ENCODE measurements at places on chromosomes 11 and 22. TPM values are rescaled to one million over a fixed set of nuclear protein-coding genes. Genes with fewer than 3 reads are reported as not detected.

DNA sequence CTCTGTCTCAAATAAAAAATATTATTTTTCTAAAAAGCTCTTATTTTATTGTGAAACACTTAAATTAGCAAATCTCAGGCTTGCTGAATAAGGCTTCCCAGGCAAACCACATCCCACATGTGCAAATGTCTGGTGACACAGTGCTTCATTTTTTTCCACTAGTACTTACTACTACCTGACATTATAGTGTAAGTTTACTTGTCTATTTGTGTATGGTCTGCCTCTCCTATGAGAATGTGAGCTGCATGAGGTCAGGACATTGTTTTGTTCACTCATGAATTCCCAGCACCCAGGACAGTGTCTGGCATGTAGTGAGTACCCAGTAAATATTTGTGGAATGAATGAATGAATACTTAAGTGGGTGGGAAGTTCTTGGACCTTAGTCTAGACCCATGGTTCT is 103.1 kb downstream of the PTPRJ start:
- DNase-seq: no peak

The ACTN3 gene
- 0.33 TPM for total RNA-seq

GRCh38 chr22:49011769-49012648 is 815.7 kb downstream of the BRD1 start:
- no peak for DNase-seq

The PNPLA5 gene
- total RNA-seq: not detected

The KCNJ1 gene
- not detected for total RNA-seq

The DAGLA gene
- 0.20 TPM for total RNA-seq

GRCh38 chr11:133810766-133811165 is 34.5 kb downstream of the SPATA19 start:
- DNase-seq: no peak

Data from CD8-positive, alpha-beta memory T cell (primary cell).